Gastrocnemius medialis (tissue), 4 donors: ENCODE measurements at places on chromosomes 6 and 20. TPM values are rescaled to one million over a fixed set of nuclear protein-coding genes. Genes with fewer than 3 reads are reported as not detected.
A peak's percentile ranks its signal among the peaks of the same experiment; 100 is the strongest.

DNA sequence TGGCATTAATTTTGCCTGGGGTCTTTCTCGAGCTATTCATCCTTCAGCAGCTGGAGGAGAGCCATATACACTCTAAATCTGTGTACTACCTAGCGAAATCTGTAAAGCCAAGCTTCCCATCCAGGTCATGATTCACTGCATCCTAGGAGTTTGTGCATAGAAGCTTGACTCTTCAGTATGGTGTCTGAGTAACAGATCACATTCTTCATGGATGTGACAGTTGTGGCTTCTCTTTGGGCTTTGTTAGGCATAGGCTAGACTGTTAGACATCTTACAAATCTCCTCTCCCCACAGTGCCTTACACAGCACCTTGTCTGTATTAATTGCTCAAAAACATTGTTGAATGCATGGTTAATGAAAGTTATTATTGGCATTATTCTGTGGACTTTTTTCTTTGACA lies 177.0 kb downstream of the EYA4 start:
- no peak for DNase-seq

The PABPC1L gene
- 0.68 TPM for total RNA-seq

GRCh38 chr20:50421356-50422340 lies 88.5 kb upstream of the PTPN1 start:
- no peak for DNase-seq

The PROKR2 gene
- total RNA-seq, result not detected

The MEP1A gene
- total RNA-seq, result not detected

DNA sequence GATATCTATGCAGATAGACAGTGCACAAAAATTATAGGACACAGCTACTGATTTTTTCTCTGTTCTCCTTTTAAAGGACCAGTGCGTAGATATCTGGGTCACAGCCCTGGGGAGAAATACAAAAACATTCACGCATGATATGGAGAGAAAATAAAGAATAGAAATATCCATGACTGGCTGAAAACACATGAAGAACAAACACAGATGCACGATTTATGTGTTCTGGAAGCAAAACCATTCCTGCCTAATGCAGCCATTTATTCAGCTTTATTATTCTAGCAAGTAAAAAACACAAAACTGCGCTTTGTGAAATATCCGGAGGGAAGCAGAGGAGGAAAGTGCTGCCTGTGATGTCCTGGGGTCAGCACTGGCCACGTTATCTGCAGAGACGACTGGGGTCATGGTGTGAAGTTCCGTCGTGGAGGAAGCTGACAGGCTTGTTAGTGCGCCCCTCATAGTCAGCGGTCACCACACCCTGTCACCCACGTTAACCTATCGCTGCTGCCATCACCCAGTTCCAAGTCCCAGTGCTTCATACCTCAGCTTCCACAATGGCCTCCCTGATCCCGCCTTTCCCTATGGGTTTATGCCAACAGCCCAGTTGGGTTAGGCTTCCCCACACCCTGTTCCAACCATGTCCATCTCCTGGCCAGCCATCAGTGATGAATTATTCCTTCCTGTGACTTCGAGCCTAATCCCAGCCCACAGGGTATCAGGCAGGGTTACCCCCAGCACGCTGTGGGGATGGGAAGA lies 86.6 kb upstream of the RPS6KA2 start:
- no peak for DNase-seq

DNA sequence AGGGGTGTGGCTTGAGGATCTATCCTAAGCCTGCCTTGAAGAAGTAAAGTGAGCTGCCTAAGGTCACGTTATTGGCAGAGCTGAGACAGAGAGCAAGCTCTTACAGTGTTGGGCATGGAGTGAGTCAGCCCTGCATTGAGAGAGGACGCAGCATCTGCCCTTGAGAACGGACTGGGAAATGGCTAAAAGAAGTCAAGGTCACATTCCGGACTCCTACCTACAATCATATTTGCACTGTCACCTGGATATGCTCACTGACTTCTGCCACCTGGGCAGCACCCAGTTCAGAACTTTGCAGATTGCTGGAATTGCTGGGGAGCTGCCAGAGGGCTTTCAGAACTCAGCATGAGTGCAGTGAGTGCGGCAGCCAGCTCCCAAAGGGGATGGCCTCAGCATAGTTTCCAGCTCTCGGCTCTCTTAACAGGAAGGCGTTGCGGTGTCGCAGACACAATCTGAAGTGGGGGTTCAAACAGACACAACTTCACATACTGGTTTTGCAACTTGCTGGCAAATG lies 199.3 kb upstream of the SGK1 start:
- DNase-seq, result peak; percentile 82

DNA sequence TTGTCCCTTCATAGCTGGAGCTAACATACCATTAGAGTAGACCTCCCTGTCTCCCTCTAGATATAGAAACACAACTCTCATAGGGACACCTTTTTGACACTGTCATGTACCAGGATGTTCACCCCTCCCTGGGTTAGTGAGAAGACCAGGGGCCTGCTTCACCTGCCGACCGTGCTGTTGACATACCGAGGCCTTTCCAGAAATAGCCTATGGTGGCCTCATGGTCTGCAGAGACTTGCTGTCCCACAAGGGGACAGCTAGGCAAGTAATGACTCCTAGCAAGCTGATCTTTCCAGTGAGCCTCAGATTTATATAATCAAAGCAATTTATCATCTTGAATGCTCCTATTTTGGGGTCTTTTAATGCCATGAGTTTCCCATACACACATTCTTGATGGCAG lies 15.0 kb downstream of the ZDHHC14 start:
- no peak for DNase-seq

DNA sequence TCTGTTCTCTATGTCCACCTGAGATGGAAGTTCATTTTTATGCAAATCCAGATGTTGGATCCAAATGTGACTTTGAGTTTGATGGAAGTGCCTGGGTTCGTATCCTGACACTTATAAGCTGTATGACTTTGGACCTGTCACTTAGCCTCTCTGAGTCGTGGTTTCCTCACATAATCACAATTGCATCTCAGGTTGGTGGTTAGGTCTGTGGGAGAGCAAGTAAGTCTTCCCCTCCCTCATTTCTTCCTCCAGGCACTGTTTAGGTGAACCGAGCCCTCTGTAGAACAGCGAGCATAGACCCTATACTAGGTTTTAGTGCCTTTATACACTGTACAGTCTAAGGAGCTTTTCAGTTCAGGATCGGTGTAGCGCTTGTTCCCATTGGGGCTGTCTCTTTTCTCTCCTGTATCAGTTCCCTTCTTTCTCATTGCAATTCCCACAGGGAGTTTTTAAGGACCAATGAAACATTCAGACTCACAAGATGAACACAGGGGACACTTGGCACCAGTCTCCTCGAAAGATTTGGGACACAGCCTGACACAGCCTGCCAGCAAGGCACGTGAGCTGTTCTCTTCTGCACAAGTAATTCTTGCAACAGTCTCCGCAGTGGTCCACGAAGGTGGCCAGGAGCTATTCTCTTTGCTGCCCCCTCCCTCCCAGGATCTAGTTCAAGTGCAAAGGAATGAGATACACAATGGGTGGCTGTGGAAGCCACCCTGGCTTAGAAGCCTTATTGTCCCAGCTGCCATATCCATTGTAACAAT lies 11.8 kb downstream of the TOX2 start:
- no peak for DNase-seq

The ZGPAT gene
- total RNA-seq, result 20.8 TPM

GRCh38 chr6:53794137-53794719 lies 577 bp upstream of the LRRC1 start:
- no peak for DNase-seq

DNA sequence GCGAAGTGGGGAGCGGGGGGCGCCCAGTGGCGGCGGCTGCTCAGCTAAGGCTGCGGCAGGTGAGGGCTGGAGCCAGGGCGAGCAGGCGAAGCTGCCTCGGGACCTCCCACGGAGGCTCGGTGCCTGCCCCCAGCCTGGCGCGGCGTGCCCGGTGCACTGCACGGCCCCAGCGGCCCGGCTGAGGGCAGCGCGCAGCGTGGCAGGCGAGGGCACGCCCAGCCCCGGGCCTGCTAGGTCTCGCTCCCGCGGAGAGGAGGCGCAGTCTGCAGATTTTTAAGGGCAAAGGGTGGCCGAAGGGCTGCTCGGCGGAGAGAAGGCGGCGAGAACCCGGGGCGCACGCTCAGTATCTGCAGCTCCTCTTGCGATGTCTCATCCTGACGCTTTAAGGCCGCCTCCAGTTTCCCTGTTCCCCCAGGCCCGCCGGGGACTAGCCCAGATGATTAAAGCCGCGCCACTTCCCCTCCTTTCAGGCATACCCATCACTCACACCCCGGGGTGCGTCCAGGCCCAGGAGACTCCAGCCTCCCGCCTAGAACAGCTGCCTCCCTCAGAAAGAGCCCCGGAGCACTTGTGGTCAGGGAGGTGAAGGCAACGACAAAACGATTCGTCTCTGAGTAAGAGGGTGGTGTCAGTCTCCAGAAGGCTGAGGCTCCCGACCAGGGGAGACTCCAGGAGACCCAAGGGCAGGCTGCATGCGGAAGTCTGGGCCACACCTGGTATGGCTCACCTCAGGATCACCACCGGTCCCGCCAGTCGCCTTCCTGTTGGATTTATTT lies at the start of gene FERMT1:
Gene FERMT1, minus strand, starts transcription at position 158 of the 776 bp plus-strand sequence. CDS start 3,476 bp downstream, outside the sequence.
- no peak for DNase-seq

GRCh38 chr20:38094373-38094891 lies 60.9 kb downstream of the RPRD1B start:
- peak; percentile 42 for DNase-seq

DNA sequence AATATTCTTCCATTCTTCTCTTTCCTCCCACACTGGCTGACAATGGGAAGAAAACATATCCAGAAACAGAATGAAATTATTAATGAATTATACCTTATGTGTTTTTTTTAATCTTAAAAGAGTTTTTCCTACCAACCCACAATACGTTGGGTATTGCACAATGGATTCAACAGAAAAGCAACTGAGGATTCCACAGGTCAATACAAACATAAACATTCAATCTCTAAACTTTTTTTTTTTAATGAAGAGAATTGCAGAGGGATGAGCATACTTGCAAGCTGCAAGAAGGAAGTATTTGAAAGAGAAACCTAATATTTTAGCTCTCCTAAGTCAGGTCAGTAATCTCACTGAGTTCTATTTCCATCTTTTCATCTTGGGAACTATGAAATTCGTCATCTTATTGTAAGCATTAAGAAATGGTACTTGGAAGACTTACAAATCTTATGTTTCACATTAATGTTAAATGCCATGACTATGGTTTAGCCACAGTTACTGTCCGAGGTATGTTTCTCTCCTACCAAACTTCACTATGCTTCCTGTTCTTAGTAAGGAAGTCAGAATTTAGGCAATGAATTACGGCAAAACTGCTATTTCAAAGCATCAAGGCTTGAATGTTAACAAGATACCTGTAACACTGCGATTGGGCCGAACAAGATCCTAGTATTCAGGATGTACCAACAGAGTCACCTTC lies 100.8 kb downstream of the HIVEP2 start:
- no peak for DNase-seq

The PRL gene
- not detected for total RNA-seq

DNA sequence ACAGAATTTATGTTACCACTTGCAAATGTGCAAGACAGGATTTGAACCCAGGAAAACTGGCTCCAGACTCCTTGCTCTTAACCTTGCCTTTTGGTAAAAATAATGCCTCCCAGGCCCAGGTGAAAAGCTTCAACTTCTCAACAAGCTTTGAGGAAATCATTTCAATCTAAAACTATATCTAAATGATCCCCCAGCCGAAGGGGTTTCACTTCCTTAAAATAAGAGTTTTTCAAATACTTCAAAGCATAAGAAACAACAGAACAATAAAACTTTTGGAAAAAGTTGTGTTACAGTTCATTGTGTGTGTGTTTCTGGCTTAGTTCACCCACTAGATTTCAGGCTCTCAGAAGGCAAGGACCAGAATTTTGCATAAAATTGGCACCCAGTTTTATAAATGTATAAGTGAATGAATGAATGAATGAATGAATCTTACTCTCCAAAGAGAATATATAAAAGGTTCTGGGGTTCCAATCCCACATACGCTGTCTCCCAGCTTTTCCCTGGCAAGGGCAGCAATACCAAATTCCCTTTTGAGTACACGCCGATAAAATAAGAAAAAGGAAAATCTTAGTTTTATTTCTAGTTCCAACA lies 5.4 kb downstream of the OR2H2 start:
- DNase-seq, result no peak

- peak; percentile 13 for DNase-seq
These were observed 91.3 kb upstream of the PRDM1 start for GRCh38 chr6:105994591-105995390.

GRCh38 chr20:63594043-63594561 lies 20.1 kb upstream of the HELZ2 start:
- DNase-seq, result no peak

GRCh38 chr6:127917766-127918165 lies 16.9 kb upstream of the THEMIS start:
- no peak for DNase-seq

The EYS gene
- 0.20 TPM for total RNA-seq

- DNase-seq, result peak; percentile 18
These were observed 3.4 kb upstream of the NSFL1C start for GRCh38 chr20:1469925-1470571.

The SMPDL3A gene
- total RNA-seq, result 28.1 TPM

DNA sequence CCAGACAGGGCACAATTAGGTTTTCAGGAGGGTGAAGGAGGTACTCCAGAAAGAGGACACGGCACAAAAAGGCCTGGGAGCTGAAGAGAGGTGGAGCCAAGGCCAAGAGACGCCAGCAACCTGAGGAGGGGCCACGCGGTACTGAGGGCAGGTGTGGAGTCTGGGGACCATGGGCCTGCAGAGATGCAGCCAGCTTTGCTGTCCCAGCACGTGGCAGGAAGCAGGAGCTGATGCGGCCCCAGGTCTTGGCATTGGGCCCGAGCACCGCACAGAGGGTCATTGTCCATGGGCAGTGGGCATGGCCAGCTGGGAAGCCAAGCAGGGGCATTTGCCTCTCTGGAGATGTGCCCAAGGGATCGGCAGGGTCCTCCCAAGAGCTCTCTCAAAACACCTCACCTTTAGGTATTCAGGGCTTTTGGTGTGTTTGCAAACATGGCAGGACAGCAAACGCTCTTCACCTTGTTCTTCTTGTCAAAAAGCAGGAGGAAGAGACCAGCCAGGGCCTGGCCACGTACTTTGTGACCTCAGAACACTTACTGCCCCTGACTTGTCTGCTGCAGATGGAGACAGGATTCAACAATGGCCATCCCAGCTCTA lies 1.4 kb upstream of the BPIFB1 start:
- DNase-seq, result no peak

The CCDC170 gene
- 0.05 TPM for total RNA-seq
